ENCODE measurements at places on chromosomes 6 and 20.

GRCh38 chr6:1200081-1200408 is 111.9 kb upstream of the FOXQ1 start:
- no peak for DNase-seq

- DNase-seq = no peak
Measured at GRCh38 chr20:18678549-18679419, 90.9 kb downstream of the DTD1 start.

DNA sequence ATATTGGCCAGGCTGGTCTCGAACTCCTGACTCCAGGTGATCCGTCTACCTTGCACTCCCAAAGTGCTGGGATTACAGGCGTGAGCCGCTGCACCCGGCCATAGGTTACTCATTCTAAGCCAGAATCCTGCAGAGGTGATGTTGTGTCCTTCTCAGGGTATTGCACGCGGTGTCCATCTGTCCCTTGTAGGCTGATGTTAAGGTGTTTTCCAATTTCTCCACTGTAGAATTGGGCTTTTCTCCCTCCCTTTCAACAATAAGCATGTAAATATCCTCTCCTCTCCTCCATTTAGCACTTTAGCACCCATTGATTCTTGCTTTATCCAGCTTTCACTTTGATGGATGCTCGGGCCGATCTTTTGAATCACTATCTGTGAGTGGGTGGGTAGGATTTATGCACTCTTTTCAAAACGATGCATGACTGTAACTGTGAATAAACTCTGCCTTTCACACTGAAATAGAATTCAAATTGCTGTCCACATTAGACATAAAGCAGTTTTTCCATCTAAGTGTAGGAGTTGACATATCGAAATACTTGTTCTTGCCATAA is 52.6 kb downstream of the ZBTB2 start:
- no peak for DNase-seq

DNA sequence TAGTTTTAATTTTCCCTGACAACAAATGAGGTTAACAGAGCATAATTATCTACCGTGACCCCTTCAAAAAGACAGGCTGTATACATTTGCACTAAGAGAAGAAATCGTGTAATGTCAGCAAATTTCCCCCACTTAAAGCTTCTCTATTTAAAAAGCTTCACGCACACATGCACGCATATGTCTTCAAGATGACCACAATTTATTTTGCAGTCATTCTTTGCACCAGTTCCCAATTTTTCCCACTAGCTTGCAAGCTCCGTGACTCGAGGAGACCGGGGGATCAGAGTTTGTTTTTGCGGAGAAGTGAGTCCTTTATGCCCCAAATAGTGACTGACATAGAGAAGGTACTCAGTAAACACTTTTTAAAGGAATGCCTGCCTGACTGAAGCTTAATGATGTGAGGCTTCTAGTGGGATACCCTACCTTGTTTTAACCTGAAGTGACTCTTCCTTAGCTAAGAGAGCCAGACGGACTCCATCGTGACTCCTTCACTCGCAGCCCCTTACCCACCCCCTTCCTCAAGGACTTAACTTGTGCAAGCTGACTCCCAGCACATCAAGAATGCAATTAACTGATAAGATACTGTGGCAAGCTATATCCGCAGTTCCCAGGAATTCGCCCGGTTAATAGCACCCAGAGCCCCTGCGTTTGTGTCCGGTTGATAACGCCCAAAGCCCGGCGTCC is 9.3 kb upstream of the NQO2 start:
- peak; percentile 49 for DNase-seq

- no peak for DNase-seq
Measured at GRCh38 chr6:131049608-131050007, 13.4 kb downstream of the EPB41L2 start.

GRCh38 chr6:110554966-110555460 is 78.6 kb upstream of the SLC22A16 start:
- DNase-seq = no peak

- peak; percentile 70 for DNase-seq
Measured at GRCh38 chr20:38231531-38232121, 28.9 kb downstream of the KIAA1755 start.
